Cardiac muscle cell (in vitro differentiated cells and primary cell): ENCODE measurements at places on chromosomes 1 and 21. TPM values are rescaled to one million over a fixed set of nuclear protein-coding genes. Genes with fewer than 3 reads are reported as not detected.

The TFAP2E gene
- total RNA-seq: 0.69 TPM in 1 of 2 replicates, not detected in the other

- DNase-seq: no peak
Observed at GRCh38 chr1:100927276-100927675, 31.4 kb downstream of the SLC30A7 start.

The OPRD1 gene
- 0.25 and 0.60 TPM in 2 replicates for total RNA-seq

GRCh38 chr21:37098751-37099150 is 25.7 kb downstream of the TTC3 start:
- DNase-seq: no peak

- DNase-seq: peak; percentile 65
Observed at GRCh38 chr1:192506741-192507155, 68.8 kb upstream of the RGS1 start.

DNA sequence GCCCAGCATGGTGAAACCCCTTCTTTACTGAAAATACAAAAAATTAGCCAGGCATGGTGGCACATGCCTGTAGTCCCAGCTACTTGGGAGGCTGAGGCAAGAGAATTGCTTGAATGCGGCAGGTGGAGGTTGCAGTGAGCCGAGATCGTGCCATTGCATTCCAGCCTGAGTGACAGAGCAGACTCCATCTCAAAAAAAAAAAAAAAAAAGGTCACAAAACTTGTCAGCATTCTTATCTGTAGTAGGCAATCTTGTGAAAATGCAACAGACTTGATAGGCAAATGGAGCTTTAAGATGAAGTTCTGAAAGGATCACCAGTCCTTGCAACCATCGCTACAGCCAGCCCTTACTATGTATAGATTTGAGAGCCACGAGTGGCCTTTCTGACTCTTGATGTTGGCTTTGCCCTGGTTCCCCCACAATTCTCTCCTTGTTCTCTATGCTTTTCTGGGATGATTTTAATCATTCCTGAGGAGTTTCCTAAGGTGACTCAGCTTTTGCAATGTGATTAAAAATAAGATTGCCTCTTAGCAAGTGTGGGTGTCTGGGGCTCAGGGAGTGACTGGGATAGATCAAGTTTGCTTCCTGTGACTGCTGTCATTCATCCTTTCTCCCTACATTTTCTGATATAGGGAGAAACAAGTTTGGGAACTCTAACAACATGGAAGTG is 7.1 kb upstream of the MAP1LC3C start:
- no peak for DNase-seq

- DNase-seq: peak; percentile 14
Observed at GRCh38 chr1:156284757-156285156, 632 bp downstream of the TMEM79 start.

DNA sequence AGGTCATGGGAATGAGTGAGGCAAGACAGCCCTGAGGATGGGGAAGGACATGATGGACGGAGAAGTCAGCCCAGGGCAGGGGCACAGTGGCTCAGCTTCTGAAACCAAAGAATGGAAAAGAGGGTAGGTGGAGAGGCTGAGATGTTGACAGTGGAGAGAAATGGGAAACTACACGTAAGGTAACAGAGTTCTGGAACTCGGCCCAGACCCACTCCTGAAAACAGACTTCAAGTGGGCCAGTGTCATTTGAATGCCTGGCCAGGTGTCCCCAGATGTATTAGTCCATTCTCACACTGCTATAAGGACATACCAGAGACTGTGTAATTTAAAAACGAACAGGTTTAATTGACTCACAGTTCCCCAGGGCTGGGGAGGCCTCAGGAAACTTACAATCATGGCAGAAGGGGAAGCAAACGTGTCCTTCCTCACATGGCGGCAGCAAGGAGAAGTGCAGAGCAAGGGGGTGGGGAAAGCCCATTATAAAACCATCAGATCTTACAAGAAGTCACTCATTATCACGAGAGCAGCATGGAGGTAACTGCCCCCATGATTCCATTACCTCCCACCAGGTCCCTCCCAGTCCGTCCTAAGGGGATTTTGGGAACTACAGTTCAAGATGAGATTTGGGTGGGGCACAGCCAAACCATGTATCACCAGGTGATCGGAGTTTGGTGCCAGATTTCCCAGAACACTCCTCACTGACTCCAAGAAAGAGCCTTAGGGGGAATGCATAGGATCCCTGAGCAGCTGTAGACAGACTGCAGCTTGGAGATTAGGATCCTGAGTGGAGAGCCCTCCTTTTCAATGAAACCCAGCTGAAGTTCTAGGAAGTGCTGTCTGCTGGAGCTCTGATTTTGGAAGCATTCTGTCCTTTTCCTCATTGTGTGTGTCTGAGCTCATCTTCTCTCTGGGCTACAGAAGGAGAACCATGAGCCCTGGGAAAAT is 40.3 kb downstream of the FHAD1 start:
- DNase-seq: no peak

- DNase-seq: no peak
Observed at GRCh38 chr1:224377676-224378006, 21.0 kb downstream of the CNIH4 start.

DNA sequence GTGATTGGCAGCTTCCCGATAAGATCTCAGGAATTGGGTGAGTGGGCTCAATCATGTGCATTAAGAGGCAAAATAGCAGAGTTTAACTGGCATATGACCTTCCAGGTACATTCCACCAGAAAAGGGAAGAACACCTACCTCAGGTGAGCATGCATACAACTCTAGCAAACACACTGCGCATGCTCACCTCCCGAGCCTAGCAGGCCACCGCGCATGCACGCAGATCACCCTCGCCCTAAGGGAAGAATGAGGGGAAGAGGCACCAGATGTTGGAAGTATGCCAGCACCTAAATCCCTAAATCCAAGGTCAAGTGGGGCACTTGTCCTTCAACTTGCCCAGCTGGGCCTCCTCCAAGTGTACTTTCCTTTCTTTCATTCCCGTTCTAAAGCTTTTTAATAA is 23.6 kb upstream of the CBR3 start:
- DNase-seq: no peak

DNA sequence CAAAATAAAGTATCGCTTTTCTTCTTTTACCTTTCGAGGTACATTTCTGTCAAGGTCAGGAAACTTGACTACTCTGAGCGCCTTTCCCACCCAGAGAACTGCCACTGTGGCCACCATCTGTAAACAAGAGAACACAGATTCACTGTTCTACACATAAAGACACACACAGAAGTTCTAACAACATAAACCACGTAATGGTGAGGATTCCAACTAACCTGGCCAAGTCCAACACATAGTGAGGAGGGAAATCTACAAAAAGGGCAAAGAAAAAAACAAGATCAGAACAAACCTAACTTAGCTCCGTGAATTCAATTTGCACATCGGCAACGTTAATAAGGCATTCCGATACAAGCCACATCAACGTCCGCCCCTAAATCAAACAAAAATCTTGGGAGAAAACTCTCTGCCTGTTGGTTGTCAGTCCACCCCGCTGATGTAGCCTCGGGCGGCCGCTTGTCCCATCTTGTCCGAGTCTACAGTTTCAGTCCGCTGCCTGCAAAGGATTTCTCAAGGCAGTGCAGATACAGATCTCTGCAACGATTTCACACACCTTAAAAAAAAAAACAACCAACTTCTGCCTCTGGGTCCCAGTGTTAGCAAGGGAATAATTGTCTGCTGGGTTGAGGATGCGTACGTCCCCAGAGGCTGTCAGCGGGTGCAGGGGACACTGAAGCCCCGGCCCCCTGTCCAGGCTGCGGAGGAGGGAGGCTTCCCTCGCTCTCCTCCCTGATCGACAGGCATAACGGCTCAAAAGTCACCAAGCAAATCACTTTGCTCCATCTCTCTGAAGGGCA is 1.0 kb downstream of the SLC35D1 start:
- DNase-seq: peak; percentile 39

GRCh38 chr1:171210355-171210754 is 25.3 kb downstream of the FMO2 start:
- peak; percentile 83 for DNase-seq

The OR2L3 gene
- total RNA-seq: 0.07 TPM in 1 of 2 replicates, not detected in the other

The NLRP3 gene
- 0.39 and 1.5 TPM in 2 replicates for total RNA-seq

GRCh38 chr1:97976801-97977200 is 56.0 kb upstream of the DPYD start:
- DNase-seq: no peak

The AIRE gene
- total RNA-seq: 0.45 TPM in 1 of 2 replicates, not detected in the other

The A3GALT2 gene
- total RNA-seq: not detected in 2 replicates

GRCh38 chr1:1318131-1318652 is 6.3 kb downstream of the INTS11 start:
- DNase-seq: peak; percentile 96

GRCh38 chr1:113303267-113303666 is 87.0 kb upstream of the MAGI3 start:
- peak; percentile 10 for DNase-seq

GRCh38 chr1:40300651-40301050 is 16.4 kb downstream of the COL9A2 start:
- no peak for DNase-seq

DNA sequence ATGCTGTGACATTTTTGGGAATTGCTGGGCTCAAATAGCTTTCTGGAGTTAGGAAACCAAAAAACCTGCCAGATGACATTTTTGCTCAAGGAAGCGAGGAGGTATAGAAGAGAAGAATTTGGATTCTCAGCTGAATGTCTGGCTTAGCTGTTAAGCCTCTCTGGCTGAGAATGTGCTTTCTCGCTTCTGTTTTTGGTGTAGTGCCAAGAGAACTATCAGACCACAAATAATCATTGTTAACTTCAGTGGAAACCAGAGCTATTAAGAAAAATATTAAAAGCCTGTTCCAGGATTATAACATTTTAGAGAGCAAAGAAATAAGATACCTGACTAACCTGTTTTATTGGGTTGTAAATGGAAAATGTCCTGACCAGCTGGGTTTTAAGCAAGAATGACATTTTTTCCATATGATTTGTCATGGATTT is 39.5 kb upstream of the DIPK1A start:
- peak; percentile 25 for DNase-seq

- peak; percentile 33 for DNase-seq
Observed at GRCh38 chr1:2270260-2271100, 42.4 kb downstream of the SKI start.

The SYF2 gene
- 29.3 and 50.0 TPM in 2 replicates for total RNA-seq

DNA sequence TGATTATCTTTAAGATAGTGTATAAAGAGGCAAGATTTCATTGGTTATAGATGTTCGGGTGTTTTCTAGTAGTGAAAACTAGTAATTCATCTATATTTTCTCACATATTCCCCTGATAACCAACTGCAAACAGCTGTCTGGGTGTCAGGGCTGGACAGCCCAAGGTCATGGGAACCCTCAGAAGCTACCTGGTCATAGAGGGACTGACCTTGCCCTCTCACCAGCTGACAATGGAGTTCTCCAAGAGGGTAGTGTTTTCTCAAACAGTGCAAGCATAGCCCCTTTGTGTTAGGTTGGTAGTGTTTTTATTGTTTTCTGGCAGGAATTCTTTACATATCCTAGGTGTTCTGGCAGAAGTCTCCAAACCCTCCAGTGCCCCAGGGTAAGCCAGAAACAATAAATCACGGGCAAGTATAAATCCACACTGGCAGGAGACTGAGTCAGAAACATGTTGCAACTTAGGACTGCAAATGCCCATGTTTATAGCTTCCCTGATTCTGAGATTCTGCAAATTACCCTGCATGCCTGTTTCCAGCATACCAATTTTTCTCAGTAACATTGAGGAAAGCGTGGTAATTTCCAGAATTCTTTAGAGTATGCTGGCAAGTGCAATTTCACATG is 82.8 kb upstream of the ATP1A1 start:
- DNase-seq: no peak

- no peak for DNase-seq
Observed at GRCh38 chr1:63046539-63046938, 262.6 kb downstream of the ATG4C start.

DNA sequence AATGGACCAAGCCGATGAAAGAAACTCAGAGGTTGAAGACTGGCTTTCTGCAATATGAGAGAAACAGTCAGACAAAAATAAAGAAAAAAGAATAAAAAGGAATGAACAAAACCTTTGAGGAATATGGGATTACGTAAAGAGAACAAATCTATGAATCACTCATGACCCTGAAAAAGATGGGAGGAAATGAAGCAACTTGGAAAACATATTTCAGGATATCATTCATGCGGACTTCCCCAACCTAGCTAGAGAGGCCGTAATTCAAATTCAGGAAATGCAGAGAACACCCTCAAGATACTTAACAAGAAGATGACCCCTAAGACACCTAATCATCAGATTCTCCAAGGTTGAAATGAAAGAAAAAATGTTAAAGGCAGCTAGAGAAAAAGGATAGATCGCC is 705.3 kb upstream of the CHRM3 start:
- DNase-seq: peak; percentile 75

The DTL gene
- 13.6 and 19.4 TPM in 2 replicates for total RNA-seq

The SELL gene
- total RNA-seq: 0.63 TPM in 1 of 2 replicates, not detected in the other

GRCh38 chr1:208688656-208689315 is 444.6 kb upstream of the PLXNA2 start:
- DNase-seq: no peak

DNA sequence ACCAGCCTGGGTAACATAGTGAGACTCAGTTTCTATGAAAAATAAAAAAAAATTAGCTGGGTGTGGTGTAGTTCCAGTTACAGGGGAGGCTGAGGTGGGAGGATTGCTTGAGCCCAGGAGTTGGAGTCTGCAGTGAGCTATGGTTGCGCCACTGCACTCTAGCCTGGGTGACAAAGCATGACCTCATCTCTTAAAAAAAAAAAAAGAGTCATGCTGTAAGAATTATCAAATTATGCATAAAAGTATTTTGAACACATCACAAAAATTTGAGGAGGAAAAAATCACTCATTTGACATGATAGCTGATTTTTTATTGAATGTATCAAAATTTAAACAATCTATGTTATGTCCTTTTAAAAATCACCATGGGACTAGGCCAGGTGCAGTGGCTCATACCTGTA is 17.8 kb downstream of the CCDC30 start:
- DNase-seq: no peak

The TFF2 gene
- total RNA-seq: not detected in 2 replicates

DNA sequence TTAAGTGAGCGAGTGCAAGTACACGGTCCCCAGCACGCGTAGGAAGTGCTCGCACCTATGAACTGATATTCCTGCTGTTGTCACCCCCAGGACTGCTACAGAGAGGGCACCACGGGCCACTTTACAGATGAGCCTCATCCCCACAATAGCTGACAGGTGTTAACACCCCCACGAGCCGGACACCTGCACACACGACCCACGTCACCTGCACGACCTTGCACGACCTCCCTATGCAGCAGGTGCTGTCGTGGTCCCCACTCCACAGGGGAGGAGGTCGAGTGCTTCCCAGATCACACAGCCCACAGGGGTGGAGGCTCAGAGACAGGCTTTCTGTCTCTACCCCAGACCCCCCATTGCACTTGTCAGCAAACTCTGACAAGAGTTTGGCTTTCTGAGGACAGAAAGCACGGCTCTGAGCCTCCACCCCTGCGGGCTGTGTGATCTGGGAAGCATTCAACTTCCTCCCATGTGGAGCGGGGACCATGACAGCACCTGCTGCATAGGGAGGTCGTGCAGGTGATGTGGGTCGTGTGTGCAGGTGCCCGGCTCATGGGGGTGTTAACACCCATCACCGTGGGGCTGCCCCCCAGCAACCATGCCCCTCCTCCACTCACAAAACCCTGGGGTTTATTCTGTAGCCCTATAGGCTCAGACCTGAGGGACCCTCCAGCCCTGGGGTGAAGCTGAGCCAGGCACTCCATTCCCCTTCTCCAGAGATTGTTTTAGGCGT is 80.8 kb downstream of the MATN1 start:
- DNase-seq: no peak

GRCh38 chr1:44973645-44974044 is 12.8 kb downstream of the EIF2B3 start:
- DNase-seq: no peak

- no peak for DNase-seq
Observed at GRCh38 chr1:240338837-240339236, 247.2 kb downstream of the FMN2 start.

GRCh38 chr1:26047278-26047874 is 1.5 kb upstream of the SLC30A2 start:
- DNase-seq: no peak

The AZIN2 gene
- total RNA-seq: 7.7 and 9.7 TPM in 2 replicates

GRCh38 chr1:111249960-111250359 is 22.4 kb downstream of the CHI3L2 start:
- peak; percentile 61 for DNase-seq

The REG4 gene
- total RNA-seq: not detected in 2 replicates
